SHP77 (cell line): ENCODE measurements at places on chromosomes 12 and 14.

- DNase-seq, result no peak
These were observed 255.8 kb downstream of the CCDC91 start for GRCh38 chr12:28446031-28446430.

- DNase-seq, result no peak
These were observed 65.1 kb upstream of the DYNC1H1 start for GRCh38 chr14:101899263-101899662.

DNA sequence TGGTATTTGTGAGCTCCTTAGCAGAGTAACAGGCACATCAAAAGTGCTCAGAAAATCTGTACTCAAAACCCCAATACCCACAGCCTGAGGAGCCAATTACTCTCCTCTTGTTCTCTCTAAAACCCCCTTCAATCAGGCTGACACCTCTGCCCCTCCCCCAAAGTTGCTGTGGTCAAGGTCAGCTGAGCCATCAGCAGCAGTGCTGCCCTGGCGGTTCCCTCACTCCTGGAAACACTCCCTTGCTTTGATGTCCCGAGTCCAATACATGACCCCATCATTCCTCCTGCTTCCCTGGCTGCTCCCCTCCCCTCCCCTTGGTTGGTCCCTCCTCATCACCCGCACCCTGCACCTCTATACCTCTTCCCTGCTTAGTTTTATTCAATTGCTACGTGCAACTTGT, 57.2 kb upstream of the C14orf132 start:
- DNase-seq, result no peak

- DNase-seq, result no peak
These were observed 906.9 kb downstream of the NRXN3 start for GRCh38 chr14:79077096-79077495.
